H9 (cell line): ENCODE measurements at places on chromosomes 1 and 21. TPM values are rescaled to one million over a fixed set of nuclear protein-coding genes. Genes with fewer than 3 reads are reported as not detected.

The ATP6V1G3 gene
- not detected in 2 replicates for total RNA-seq

GRCh38 chr1:16391411-16391810 is 24.4 kb downstream of the SZRD1 start:
- DNase-seq = no peak

DNA sequence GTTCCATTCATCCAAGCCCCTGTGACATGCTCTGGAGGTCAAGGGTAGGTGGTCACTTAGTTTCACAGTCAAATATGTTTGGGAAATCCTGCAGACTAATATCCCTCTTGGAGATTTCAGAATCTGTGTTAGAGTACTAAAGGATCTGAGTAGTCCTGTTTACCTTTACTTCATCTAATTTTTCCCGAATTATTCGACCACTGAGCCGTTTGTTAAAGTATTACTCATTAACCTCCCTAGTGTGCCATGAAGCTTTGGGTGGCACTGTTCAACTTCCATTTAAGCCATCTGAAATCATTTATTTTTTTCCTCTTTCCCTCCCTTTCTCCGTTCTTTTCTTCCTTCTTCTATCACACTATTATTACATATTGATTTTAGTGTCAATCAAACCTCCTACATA is 109.9 kb downstream of the NGF start:
- DNase-seq = no peak

- DNase-seq = peak; percentile 42
Observed at GRCh38 chr1:27233667-27234048, 774 bp upstream of the WDTC1 start.

DNA sequence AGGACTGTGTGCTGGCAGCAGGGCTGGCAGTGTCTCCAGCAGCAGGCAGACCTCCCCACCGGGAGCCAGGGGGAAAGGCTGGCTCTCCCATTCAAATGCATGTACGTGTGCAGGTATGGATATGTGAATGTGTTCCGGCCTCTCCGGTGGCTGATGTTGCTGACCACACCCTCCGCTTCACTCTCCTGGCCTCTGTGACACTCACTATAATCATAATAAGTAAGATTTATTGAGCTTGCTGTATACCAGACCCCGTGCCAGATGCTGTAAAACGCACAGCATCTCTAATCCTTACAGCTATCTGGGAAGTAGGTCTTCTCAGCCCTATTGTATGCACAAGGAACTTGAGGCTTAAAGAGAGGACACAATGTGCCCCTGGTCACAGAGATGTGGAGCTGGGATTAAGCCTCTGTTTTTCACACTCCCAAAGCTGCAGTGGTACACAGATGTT is 20.5 kb upstream of the ARTN start:
- DNase-seq = no peak

The BTG2 gene
- 2.9 and 4.1 TPM in 2 replicates for total RNA-seq

DNA sequence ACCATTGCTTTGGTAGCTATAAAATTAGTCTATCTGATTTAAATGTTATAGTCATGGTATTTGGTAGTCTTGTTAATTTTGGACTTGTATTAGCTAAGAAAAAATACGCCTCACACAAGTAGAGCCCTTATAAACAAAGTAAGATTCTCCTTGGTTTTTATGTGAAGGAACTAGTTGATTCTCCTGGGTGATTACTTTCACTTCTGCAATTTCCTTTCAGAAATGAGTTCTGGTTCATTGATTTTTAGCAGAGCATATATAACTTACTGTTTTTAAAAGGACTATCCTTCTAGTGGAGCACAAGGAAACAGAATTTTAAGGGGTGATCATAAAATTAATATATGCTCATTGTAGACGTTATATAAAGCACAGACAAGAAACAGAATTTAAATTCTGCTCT is 120.1 kb downstream of the BACH1 start:
- no peak for DNase-seq

DNA sequence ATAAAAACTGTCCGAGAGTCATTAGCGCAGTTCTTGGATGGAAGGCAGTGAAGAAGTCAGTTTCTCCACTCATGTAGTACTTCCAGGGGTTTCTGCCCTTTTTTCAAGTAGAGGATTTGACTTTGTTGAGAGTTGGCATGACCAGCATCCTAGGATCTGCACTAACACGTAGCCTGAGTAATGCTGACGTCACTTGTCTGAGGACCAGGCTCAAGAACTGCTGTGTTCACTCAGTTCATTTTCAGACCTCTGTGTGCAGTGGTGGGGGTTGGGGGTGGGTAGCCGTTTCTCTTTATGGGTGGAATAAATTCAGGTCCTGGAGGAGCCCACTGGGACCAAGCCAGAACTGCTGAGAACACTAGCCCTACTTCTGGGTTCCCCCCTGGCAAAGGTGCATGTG is 53.3 kb downstream of the MRPS6 start:
- DNase-seq = no peak

GRCh38 chr1:54980046-54980527 is 341 bp upstream of the TMEM61 start:
- DNase-seq = no peak

The PDC gene
- not detected in 2 replicates for total RNA-seq

DNA sequence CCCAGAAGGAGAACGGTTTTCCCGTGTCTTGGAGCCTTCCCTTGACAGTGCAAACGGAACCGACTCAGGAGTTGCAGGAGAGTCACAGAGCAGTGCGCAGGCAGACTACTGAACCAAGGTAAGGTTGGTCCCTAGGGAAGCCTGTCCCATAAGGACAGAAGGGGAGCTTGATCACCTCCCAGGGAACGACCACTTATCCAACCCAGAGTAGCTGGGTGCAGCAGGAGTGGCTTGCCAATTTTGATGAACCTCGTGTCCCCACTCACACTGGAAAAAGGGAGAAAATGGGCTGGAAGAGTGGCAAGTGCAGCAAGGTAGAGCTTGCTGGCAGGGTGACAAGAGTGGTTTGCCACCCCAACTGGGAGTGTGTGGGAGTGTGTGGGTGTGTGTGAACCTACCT is 95.1 kb downstream of the LIPI start:
- DNase-seq = no peak

The PPP1R15B gene
- 44.6 and 45.9 TPM in 2 replicates for total RNA-seq

DNA sequence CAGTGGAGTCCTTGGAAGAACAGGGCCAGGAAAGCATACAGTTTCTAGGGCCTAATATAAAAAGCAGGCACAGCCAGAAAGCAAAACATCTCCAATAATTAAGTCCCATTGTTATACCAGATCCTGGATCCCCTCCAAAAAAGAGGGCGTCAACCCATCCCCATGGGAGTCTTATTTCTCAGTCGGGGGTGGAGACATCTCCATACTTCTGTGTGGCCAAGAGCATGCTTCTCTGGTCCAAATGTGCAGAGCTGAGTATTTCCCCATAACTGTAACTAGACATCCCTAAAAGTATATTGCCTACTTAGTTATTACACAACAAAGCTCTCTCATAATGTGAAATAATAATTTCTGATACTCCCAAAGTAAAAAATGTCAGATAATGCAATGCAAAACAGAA is 104.2 kb upstream of the SOX13 start:
- DNase-seq = no peak

- DNase-seq = no peak
Observed at GRCh38 chr21:20522611-20523010, 475.6 kb upstream of the NCAM2 start.

DNA sequence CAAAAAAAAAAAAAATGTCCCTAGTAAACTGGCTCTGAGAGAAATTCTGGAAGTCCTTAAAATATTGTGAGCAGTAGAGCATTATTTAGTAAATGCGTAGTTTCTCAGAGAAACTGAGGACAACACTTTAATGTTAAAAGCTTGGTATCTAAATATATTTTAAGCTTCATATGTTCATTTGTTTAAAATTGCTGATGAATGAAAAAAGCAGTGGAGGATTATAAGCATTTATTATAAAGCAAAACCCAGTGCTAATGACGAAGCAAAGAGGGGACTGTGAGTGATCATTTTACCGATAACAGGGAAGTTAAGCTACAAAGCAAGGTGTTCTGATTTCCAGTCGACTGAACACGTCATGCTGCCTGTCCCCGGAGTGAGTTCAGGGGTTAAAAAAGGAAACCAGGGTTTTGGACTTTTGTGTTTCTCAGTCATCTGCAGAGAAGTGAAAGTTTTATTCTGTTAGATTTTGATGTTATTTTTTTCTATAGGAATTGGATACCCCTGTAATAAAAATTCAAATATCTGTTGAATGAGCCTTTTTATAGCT is 64.5 kb upstream of the SCCPDH start:
- DNase-seq = no peak

DNA sequence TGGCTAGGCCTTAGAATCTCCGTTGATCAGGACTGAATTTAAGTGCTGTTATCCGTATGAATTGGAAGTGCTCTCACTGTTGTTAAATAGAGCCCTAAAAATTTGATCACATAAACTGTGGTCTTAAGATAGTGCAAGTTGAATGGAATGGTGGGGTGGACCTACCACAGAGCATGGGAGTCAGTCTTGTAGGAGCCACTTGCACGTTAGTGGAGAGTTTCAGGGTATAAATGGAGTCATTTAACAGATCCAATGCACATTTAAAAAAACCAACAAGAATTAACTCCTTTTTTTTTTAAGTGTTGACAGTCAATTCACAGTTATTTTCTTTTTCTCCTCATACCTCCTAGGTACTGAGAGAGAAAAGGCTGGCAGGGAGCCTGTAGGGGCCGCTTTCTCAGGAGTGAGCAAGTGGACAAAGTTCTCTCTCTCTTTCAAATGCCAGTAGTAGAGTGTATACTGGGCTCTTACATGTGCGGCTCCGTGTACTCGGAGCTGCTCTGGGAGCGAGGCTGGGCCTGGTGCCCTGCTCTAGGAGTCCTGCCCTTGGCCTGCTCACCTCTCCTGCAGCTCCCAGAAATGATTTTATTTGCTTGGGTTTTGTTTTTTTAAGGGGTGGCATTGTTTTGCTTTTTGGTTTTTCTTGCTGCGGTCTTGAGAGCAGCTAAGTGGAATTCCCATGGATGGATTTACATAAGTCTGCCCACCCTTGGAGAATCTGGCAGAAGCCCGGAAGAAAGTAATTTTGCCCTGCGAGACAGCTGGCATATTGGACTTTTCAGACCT is 91.3 kb downstream of the ATP5PO start:
- DNase-seq = no peak

DNA sequence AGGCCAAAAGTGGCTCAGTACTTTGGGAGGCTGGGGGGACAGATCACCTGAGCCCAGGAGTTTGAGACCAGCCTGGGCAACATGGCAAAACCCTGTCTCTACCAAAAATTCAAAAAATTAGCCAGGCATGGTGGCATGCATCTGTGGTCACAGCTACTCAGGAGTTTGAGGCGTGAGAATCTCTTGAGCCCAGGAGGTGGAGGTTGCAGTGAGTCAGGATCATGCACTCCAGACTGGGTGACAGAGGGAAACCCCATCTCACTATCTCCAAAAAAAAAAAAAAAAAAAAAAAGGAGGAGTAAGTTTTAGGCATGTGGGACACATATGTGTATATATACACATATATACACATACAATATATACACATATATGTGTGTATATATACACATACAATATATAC is 165.3 kb upstream of the DPYD start:
- no peak for DNase-seq

The TINAGL1 gene
- total RNA-seq = 2.5 TPM in 2 replicates

- no peak for DNase-seq
Observed at GRCh38 chr1:194485432-194485831, 1299.0 kb upstream of the B3GALT2 start.

GRCh38 chr1:37161171-37161570 is 126.9 kb upstream of the GRIK3 start:
- no peak for DNase-seq

DNA sequence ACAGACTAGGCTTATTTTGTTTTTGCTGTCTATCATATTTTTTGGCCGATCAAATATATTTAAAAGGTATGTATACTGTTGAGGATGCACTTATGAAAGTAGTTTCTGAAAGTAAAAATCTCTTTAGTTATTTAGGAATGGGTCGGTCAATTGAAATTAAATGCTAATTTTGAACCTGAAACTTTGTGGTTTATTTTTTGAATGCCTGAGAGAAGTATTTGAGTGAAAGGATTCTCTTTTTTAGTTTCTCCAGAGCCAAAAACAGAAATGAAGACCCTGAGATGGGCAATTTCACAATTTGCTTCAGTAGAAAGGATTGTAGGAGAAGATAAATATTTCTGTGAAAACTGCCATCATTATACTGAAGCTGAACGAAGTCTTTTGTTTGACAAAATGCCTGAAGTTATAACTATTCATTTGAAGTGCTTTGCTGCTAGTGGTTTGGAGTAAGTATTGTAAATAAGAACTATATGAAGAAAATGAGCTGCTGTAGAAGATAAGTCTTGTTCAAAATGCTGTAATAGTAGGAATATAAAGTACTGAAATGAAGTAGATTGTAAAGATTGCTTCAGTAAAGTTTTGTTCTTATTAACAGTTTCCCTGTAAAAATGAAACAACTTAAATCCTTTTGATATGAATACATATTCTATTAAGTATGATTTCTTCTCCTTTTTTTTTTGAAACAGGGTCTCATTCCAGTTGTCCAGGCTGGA is 11.5 kb downstream of the USP1 start:
- no peak for DNase-seq

GRCh38 chr1:182279724-182280503 is 111.7 kb downstream of the GLUL start:
- peak; percentile 36 for DNase-seq

DNA sequence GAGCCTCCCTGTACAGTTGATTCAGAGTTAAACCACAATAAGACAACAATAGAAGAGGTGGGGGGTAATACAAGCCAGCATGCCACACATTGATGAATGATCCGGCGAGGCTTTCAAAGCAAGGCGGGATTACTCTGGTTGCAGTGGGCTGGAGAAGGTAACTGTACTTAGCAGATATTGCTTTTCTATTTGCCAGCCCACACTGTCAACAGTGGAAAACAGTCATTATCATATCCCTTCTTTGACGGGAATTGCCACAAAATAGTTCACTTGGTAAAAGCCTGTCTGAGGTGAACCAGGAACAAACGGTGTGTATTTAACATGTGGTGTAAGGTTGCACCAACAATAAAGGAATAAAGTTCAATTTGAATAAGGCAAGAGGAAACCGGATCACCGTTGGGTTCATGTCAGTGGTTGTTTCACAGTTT is 5.8 kb upstream of the KCNJ15 start:
- no peak for DNase-seq

- DNase-seq = no peak
Observed at GRCh38 chr1:8259498-8260290, 58.2 kb upstream of the SLC45A1 start.

The SLC45A1 gene
- total RNA-seq = 0.63 and 1.1 TPM in 2 replicates

DNA sequence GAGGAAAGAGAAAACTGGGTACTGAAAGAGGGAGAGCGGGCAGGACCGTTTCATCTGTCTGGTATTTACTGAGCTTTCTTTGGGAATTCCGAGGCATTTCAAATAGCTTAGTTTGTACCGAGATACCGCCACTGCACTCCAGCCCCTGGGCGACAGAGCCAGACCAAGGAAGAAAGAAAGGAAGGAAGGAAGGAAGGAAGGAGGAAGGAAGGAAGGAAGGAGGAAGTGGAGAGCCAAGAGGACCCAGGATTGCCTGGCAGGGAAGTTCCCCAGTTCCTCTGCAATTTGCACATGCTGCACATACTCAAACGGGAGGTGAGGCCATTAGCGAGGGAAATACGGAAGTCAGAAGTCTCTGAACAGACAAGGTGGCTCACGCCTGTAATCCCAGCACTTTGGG is 961 bp upstream of the FUCA1 start:
- no peak for DNase-seq

The SNX7 gene
- total RNA-seq = 23.8 and 24.7 TPM in 2 replicates
